ENCODE measurements at places on chromosomes 2 and 18.

- peak; percentile 69 for DNase-seq
Observed at GRCh38 chr2:210586381-210586780, 30.0 kb downstream of the CPS1 start.

GRCh38 chr2:101208830-101209229 is 43.9 kb upstream of the CNOT11 start:
- no peak for DNase-seq

- DNase-seq: no peak
Observed at GRCh38 chr2:118986738-118987137, 44.7 kb downstream of the MARCO start.

DNA sequence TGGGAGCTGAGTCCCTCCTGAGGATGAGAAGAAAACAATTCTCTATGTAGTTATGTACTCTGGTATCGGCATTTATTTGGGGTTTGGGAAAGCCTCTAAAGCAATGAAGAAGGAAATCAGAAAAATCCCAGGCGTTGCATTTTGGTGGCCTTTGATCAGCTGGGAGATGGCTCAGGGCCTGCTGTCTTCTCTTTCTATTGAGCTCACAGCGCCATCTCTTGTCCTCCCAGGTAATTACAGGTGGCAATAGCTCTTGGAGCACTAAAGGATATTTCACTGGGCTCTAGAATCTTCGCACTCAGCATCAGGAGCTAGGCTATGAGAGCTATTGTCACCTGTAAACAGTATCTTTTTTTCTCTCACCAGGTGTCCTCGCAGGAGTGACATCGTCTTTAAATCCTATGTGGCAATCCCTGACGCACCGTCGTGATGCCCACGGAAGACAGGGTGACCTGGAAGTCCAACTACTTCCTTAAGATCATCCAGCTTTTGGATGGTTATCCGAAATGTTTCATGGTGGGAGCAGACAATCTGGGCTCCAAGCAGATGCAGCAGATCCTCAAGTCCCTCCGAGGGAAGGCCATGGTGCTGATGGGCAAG is 76.1 kb upstream of the PMAIP1 start:
- DNase-seq: peak; percentile 78

DNA sequence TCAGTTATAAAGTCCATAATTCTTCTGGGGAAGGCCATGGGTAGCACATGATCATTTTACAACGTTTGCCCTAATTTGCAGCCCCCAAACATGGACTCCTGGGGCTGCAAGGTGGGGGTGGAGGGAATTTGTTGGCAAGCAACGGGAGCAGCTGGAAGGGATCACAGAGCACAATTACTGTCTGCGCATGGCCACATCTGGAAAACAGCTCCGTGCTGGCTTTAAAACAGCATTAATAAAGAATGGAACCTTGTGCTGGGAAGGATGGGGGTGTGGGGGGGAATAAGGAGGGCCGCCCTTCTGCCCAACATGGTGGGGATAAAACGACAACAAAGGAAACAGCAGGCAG is 60.9 kb upstream of the SLC14A2 start:
- no peak for DNase-seq

GRCh38 chr2:3572620-3573019 is 2.4 kb upstream of the RPS7 start:
- DNase-seq: no peak

DNA sequence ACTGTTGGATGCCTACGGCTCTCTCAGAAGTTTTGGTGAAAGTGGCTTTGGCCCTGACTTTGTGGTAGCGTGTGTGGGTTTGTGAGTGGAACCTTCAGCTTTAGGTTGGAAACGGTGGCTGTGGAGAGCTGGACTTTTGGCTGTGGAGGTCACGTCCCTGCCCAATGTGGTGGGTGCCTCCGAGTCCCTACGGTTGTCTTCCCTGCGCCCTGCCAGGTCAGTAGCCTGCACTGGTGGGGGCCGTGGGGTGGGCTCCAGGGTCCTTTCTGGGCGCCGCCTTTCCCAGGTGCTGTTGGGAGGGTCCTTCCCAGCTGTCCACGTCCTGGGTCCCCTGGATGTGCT is 11.1 kb downstream of the COLEC11 start:
- DNase-seq: no peak

- DNase-seq: peak; percentile 55
Observed at GRCh38 chr2:206558492-206558891, 83.8 kb upstream of the FAM237A start.

GRCh38 chr2:239013678-239013976 is 165.7 kb downstream of the TWIST2 start:
- no peak for DNase-seq

- DNase-seq: no peak
Observed at GRCh38 chr2:27307287-27307544, 1.0 kb downstream of the UCN start.

DNA sequence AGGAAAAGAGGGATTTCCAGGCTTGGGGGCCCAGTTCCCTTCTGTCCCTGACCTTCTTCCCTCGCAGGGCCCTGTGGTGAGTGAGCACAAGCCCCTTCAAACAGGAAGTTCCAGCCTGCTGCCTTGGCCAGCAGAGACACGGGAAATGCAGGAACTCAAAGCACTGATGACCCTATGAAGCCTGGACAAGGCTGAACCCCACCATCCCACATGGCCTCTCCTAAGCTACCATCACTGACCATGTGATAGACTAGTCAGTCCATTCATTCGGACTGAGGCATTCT is 196.4 kb downstream of the TNS1 start:
- no peak for DNase-seq

DNA sequence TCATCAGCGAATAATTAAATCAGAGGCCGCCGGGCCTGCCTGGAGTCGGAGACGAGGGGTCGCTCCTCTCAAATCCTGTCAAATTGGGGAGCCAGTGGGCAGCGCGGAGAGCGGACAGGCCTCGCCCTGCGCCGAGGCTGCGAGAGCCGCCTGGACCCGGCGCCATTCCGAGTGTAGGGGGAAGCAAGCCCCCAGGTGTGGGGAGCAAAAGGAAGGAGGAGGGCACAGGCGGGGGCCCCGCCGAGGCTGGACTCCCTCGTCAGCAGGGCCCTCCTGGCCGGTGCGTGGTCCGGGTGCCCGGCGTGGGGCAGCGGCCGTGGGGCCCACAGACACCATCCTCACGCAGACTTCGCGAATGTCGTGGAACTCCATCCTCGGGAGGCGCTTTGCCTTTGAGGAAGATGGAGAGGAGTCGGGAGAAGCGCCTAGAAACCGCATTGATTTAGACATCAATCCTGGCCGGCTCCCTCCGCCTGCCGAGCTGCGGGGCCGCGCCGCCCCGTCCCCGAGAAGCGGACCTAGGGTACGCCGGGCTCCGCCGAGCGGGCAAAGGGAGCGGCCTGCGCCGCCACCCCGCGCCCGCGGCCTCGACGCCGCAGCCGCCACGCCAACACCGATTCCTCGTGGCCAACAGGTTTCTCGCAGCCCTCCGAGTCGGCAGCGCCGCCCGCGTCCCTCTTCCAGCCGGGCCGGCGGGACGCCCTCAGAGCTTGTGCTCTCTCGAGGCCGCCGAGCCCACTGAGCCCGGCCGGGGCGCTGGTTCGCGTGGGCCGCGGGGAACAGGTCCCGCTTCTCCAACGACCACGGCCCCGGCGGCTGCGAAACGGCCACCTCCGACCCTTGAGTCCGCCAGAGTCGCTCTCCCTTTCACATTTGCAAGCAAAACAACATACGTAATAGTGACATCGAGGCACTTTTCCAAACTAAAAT is 6.7 kb upstream of the ONECUT2 start:
- no peak for DNase-seq

DNA sequence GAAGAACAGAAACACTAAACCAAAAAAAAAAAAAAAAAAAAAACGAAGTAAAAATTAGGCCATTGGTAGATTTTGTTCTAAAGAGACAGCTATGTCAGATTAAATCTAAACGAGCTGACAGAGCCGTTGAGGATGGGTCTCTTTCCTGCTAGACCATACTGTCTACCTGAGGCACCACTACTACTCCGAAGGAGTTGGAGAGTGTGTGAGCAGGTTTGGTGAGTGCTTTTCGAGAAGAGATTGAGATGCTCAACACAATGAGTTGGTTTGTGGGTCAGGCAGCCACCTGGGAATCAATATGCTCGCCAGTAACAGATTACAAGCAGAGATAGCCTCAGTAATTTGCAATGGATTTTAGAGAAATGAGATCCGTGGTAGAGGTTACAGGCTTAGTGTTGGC is 281.5 kb upstream of the EPAS1 start:
- DNase-seq: no peak

DNA sequence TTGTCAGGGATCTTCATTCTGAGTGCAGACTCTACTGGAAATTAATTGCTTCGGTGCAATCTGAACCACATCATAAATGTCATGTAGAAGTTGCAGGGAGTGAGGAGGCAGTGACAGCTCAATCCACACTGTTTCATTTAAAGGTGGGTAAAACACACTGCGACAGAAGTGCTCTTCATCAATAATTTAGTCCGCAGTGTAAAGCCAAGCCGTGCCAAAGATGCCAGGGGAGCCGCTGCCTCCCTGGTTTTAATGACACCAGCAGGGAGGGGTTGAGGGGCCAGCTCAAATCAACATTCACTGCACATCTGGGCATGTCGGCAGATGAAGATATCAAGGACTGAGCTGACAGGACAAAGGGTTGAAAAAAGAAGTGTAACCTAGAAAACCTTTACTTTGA is 305.7 kb upstream of the VRK2 start:
- no peak for DNase-seq

GRCh38 chr18:10232062-10232461 is 222.4 kb upstream of the APCDD1 start:
- no peak for DNase-seq

DNA sequence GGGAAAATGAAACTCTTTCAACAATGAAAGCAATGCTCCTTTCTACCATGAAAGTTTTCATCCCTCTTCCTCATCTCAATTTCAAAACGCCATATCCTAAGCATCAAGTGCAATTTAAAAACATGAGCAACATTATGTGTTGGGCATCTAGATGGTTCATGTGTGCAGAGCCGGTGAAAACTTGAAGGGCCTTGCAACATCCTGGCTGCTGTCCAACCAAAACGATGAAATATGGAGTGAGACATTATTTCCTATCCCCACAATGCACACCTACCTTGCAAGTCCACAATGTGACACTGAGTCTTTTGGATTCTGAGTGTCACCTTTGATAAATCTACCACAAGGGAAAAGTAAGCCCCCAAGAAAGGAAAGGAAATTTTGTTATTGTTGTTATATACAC is 110.0 kb downstream of the NCKAP5 start:
- DNase-seq: peak; percentile 71

DNA sequence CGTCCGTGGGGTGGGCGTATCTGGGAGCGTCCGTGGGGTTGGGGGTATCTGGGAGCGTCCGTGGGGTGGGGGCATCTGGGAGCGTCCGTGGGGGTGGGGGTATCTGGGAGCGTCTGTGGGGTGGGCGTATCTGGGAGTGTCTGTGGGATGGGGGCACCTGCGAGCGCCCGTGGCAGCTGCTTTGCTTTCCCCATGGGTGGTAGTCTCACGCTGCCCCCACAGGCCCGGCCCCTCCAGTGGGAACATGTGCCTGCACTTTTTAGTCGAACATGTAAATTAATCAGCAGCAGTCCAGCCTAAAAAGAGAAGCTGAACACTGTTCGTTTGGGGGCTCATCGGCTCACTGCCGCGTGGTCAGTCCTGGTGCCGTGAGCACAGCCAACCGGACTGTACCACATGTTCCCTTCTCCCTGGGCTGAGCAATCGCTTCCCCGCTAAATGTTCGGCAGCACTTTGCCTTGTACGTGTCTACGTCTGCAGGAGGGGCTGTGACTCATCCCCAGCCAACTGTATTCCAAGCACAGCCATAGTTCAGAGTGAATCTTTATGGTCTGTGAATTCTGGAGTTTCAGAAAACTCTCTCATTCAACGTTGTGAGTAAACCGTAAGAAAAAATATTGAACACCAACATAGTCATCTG is 271.5 kb downstream of the AGAP1 start:
- DNase-seq: peak; percentile 71

GRCh38 chr18:70387027-70387426 is 98.2 kb downstream of the SOCS6 start:
- DNase-seq: no peak

DNA sequence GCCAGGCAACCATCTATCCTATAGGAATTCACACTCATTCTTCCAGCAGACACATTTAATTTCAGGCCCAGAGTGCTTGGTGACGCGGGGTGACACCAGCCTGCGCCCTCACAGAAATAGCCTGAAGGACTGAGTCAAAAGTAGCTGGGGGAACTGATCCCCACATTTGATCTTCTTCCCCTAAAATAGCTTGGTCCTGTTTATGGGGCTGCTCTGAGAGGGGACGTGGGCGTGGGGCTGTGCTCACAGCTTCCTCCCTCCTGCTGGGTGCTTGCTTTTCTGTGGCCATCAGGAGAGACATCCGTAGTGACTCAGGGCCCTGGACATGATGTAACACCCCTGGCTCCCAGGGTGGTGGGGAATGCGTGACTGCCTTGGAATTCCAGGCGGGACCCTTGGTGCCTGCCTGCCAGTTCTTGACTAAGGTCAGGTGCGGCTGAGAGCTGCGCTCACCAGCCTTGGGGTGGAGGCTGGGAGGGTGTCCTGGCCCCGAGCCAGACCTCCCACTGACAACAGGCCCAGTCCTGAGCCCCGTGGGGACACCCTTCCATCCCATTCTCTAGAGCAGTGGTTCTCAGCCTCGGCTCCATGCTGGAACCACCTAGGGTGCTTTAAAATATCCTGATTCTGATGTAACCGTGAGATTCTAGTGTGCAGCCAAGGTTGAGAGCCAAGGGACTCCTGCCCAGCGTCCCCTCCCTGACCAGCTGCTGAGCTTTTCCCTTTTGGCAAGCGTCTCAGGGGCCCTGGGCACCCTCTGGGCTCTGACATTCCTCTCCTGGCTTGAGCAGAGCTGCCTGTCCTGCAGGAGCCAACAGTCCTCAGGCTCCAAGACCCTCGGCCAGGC is 47.4 kb upstream of the SMAD7 start:
- DNase-seq: peak; percentile 94

- peak; percentile 54 for DNase-seq
Observed at GRCh38 chr2:217393585-217394032, 533.7 kb upstream of the TNP1 start.

- peak; percentile 93 for DNase-seq
Observed at GRCh38 chr2:120765678-120766469, 30.2 kb downstream of the GLI2 start.

DNA sequence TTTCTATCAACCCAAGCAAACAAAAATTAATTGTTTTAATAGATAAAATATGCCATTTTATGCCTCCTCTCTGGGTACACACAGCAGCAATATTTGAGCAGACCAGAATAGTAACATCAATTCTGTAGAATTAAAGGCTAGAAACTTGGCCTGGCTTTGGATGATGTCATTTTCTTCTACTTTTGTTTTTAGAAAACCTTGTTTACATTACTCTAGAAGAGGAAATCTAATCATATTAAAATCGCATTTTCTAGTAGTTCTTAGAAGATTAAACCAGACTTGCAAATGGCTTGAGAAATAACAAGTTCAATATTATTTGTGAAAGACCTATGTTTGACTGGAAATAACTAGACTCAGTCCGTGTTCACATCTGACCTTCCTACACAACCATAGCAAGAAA is 102.3 kb upstream of the RFX8 start:
- peak; percentile 31 for DNase-seq

DNA sequence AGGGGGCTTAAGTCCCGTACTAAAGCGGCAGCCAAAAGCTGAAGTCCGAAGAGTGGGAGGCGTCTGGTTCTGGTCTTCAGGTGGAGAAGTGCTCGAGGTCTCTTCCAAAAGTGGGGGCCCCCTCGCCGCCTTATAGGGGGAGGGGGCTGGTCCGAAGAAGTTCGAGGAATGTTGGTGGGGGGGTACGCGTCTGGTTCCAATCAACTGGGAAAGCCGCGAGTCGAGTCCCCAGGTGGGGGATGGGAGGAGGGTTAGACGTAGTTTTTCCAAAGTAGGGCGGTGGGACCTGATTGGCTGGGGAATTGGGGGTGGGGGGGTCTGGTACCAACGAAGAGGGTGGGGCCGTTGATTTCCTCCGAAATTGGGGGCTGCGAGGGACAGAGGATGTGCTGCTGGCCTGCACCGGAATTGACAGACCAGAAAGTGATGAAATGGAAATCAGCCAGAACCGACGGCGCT is 594 bp downstream of the ITM2C start:
- no peak for DNase-seq
